ENCODE measurements at places on chromosomes 5 and 9. TPM values are rescaled to one million over a fixed set of nuclear protein-coding genes. Genes with fewer than 3 reads are reported as not detected.

Gene ZNF189
- total RNA-seq = 8.1 TPM

Gene WDR31
- total RNA-seq = 0.22 TPM

Gene GABRA6
- total RNA-seq = not detected

Gene PCDHGB2
- total RNA-seq = 0.20 TPM

Gene IL4
- total RNA-seq = 2.1 TPM

Gene CFAP90
- not detected for total RNA-seq

Gene SLC1A1
- 0.76 TPM for total RNA-seq

Gene BHMT2
- total RNA-seq = not detected

GRCh38 chr5:127136908-127137307 lies 63.6 kb upstream of the C5orf63 start:
- no peak for DNase-seq

DNA sequence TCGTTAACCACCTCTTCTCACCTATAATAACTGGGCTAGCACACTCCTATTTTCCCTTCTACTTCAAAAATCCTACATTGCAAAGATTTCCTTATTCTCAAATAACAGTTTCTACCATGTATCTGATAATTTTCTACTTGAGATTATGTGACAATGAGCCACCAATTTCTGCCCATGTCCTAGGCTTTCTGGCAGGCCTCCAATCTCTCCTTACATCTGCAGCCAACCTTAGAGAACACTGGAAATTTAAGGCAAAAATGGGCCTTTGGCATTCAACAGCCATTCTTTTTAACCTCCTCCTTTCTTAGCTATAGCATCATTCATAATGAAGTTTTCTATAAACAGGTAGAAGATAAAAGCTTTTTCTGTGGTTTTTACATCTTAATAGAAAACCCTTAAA lies 225.1 kb downstream of the ARRDC3 start:
- DNase-seq = no peak

DNA sequence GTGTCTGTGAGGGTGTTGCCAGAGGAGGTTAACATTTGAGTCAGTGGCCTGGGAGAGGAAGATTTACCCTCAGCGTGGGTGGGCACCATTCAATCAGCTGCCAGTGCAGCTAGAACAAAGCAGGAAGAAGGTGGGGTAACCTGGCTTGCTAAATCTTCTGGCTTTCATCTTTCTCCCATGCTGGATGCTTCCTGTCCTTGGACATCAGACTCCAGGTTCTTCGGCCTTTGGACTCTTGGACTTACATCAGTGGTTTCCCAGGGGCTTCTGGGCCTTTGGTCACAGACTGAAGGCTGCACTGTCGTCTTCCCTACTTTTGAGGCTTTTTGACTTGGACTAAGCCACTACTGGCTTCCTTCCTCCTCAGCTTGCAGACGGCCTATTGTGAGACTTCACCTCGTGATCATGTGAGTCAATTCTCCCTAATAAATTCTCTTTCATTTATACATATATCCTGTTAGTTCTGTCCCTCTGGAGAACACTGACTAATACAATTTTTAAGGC lies 38.1 kb downstream of the PBX3 start:
- DNase-seq = peak; percentile 6

DNA sequence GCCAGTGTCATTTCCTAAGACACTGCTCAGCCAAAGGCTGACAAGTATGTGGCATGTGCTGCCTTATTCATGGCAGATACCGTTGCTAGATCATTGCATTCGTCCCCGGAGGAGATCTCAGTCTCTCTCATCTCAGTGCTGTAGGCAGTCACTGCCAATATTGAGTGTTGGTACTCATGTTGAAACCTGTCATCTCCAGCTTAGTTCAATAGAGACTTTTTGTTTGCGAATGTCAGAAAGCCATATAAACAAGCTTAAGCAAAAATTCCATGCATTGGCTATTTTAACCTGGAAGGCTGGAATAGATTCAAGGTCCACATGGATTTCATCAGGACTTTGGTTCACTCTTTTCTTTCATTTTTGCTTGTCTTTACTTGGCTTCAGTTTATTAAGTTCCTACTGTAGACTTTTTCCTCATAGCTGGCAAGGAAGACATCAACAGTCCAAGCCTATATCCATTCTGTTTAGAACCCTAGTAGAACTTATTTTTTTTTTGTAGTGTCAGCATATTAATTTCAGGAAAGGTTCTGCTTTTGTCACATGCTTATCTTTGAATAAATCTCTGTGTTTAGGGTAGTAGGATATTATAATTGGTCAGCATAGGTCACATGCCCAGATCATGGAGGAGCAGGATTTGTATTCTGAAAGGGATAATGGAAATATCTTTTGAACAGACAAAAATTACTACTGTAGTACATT lies 66.8 kb downstream of the FCHO2 start:
- no peak for DNase-seq

DNA sequence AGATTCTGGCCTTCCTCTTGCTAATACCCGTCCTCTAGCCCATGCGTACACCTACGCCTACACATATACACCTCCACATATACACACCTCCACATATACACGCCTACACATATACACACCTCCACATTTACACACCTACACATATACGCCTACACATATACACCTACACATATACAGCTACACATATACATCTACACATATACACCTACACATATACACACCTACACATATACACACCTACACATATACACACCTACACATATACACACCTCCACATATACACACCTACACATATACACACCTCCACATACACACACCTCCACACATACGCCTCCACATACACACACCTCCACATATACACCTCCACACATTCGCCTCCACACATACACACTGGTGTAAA lies 27.2 kb downstream of the AK3 start:
- DNase-seq = no peak

DNA sequence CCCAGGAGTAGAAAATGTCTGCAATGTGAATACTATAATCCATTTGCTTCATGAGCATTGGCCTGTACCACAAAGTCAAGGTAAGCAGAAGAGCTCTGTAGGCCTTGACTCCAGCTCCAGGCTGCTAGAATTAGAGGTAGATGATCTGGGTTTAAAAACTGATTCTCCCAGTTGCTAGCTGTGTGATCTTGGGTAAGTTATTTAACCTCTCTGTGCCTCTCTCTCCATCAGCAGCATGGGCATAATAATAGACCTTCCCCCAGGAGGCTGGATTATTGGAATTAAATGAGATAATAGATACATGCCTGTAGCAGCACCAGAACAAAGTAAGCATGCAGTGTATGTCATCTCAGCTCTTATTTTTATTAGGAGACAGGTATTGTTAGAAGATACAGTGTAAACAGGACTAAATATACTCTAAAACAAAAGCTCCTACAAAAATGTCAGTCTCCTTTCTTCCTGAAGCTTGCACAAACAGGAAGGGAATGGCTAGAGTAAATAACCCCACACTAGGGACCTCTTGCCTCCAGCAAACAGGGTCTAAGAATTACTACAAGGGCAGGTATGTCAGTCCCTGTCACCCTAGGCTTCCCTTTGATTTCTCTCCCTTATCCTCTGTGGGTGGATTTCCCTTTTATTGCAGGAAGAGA lies 57.5 kb downstream of the PSAT1 start:
- no peak for DNase-seq

- no peak for DNase-seq
Measured at GRCh38 chr9:128215491-128216409, 12.6 kb downstream of the DNM1 start.

DNA sequence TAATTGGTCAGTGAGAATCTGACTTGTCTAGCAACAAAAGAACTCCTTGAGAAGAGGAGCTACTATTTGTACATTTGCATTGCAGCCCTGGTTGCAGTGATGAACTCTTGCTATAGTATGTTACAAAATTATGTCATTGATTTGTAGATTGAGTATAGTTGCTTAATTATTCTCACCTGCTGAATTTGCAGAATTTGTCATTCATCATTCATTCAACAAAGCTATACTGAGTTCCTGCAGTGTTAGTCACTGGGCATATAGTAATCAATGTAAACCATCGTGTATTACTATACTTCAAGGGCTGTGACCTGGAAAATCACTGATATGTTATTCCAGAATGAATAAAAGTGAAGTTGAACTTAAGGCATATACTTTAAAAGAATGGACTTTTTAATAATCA lies 50.1 kb downstream of the SLC1A3 start:
- DNase-seq = no peak

DNA sequence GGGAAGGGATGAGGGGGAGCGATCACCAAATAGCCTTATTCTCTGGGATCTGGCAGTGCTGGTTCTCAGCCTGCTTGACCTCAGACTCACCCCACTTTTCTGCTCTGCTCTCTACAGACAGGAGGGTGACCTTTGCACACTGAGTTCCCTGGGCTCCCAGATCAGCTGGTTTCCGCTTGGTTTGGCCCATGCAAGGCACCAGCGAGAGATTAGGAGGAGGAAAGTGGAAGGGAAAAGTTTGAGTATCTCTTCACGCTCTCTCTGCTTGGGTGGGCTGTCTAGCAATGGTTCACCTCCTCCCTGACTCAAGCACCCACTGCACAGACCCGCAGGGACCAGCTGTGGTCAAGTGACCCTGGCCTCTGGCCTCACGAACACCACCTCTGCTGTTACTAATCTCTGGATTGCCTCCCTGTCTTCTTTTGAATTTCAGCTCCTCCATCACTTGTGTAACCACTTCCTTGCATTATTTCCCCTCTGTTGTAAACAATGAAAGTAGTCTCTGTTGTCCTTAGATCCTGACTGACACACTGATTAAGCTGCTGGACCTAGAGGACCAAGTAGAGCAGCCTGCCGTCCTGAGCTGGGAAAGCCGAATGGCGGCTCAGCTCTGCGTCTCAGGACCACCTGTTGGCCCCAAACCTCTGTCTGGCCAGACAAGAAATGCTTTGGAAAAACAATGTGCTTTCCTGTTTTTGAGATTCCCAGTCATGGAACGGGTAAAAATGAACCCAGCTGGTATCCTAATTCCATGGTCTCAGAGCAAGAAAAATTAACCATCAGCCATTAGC lies 186.6 kb downstream of the CRB2 start:
- no peak for DNase-seq

GRCh38 chr5:142246258-142246657 lies 78.6 kb downstream of the SPRY4 start:
- DNase-seq = no peak

- no peak for DNase-seq
Measured at GRCh38 chr9:121154782-121155181, 46.9 kb downstream of the RAB14 start.

DNA sequence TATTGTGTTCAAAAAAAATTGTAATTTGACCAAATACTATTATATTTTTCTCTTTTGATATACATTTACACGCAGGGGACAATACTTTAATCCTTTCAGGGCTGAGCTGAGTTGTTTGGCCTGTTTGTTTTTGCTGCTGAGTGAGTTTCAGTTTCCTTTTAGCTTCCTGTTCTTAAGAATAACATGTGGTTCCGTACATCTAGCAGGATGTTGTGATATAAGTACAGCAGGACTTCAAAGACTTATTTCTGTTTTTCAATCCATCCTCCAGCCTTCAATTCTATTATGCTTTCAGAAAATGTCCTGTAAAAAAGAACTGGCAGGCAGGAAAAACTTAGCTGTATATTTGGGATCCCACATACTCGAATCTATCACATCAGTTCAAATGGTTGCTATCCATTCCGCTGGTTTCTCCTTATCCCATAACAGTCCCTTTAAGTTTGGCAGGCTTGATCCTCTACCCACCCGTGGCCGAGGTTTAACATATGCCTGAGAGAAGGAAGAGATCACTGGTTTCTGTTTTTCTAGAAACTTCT lies 1037.3 kb upstream of the ACO1 start:
- DNase-seq = peak; percentile 79

- no peak for DNase-seq
Measured at GRCh38 chr9:81824802-81825730, 103.2 kb upstream of the SPATA31D4 start.

DNA sequence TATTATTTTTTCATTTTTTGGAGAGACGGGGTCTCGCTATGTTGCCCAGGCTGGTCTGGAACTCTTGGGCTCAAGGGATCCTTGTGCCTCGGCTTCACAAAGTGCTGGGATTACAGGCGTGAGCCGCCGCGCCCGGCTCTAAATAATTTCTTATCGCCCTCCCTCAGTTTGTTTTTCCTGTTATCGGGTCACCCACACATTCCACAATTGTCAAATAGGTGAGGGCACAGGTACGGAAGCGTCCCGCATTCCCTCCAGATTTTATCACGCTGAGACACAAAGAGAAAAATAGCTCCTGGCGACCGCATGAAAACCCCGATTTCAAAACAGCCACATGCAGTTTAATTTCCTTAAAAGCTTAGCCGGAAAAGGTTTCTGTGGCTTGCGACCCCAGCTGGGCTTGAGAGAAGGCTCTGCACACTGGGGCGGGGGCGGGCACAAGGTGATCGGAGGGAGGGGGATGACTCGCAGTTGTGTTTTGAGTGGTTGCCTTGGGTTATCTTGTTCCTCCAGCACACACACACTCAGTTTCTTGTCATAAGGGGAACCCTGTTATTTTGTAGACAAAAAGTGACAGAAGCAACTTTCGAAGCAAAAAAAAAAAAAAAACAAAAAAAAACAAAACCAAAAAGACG lies 717 bp upstream of the IQGAP2 start:
- peak; percentile 73 for DNase-seq

- DNase-seq = no peak
Measured at GRCh38 chr5:172370237-172370640, 84.1 kb downstream of the SH3PXD2B start.

DNA sequence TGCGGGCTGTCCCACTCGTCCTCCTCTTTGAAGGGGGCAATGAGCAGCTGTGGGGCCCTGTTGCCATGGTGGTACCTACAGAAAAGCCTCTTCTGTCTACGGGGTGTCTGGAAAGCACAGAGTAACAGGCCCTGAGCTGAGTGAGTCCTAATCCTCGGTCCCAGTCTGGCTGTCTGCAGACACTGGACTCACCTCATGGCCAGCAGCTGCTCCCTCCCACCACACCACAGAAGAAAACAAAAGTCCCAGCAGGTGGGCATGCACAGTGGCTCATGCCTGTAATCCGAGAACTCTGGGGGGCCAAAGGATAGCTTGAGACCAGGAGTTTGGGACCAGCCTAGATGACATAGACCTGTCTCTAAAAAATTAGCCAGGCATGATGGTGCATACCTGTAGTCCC lies 19.9 kb downstream of the P4HA2 start:
- DNase-seq = no peak

- DNase-seq = no peak
Measured at GRCh38 chr5:97072696-97073095, 69.7 kb downstream of the LIX1 start.

DNA sequence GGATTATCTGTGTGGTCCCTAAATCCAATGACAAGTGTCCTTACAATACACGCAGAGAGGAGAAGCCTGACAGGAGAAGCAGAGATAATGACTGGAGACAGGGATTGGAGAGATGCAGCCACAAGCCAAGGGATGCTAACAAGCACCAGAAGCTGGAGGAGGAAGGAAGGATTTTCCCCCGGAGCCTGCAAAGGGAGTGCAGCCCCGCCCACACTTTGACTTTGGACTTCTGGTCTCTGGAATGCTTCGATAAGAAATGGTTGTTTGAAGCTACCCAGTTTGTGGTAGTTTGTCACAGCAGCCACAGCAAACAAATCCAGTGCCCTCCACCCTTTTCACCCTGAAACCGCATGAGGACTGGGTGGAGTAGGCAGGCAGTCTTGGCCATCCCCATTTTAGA lies 77.2 kb upstream of the BOD1 start:
- no peak for DNase-seq

DNA sequence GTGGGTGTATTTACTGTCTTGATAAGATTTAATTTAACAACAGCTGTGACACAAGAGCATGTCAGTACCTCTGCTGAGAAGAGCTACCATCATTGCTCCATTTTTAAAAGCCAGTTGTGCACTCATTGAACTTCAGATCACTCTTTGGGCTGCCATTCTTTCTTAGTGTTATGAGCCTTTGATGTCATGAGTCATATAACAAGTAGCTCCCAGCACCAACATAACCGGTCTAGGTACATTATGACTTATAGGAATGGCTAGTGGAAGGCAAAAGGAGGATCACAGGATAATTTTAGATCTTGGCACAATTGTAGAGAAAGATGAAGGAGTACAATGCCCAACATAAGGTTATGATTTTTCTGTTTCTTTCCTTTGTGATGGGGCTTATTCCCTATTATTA lies 170.8 kb upstream of the FBN2 start:
- DNase-seq = no peak
